ENCODE measurements at places on chromosomes 16 and 17.

GRCh38 chr17:19368229-19368628 is 5.7 kb upstream of the B9D1 start:
- DNase-seq, result no peak

DNA sequence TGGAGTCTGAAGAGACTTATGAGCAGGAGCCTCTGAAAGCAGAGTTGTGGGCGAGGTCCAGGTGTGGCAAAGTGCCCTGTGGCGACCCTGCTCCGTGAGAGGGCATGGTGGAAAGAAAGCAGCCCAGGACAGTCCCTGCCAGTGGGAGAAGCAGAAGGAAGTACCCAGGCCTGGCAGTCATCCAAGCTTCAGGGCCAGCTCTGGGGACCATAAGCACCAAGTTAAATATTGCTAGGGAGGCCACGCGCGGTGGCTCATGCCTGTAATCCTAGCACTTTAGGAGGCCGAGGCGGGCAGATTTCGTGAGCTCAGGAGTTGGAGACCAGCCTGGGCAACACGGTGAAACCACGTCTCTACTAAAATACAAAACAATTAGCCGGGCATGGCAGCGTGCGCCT is 4.9 kb upstream of the ASGR1 start:
- DNase-seq, result no peak

DNA sequence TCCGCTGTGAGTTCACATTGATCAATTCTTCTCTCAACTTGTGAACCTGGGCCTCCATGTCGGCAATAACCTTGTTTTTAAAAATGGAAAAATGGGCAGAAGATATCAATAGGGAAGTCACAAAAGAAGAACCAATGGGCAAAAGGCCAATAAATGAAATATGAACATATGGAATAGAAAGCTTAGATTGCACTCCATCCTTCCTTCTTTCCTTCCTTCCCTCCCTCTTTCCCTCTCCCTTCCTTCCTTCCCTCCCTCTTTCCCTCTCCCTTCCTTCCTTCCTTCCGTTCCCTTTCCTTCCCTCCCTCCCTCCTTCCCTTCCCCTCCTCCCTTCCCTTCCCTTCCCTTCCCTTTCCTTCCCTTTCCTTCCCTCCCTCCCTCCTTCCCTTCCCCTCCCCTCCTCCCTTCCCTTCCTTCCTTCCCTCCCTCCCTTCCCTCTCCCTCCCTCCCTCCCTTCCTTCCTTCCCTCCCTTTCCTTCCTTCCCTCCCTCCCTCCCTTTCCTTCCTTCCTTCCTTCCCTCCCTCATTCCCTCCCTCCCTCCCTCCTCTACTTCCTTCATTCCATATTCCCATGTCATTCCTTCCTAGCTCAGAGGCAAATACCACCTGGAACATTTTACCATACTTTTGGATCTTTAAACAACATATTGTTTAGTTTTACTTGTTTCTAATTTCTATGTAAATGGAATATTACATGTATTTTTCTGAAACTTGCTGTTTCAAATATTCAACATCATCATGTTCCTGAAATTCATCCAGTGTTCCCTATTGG is 290.7 kb upstream of the AXIN2 start:
- DNase-seq, result no peak

DNA sequence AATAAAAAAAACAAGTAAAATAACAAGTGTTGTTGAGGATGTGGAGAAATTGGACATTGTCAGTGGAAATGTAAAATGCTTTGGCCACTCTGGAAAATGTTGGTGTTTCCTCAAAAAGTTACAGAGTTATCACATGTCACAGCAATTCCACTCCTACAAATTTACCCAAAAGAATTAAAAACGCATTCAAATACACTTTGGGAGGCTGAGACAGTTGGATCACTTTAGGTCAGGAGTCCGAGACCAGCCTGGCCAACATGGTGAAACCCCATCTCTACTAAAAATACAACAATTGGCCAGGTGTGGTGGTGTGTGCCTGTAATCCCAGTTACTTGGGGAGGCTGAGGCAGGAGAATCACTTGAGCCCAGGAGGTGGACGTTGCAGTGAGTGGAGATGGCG is 5.6 kb downstream of the TOP3A start:
- no peak for DNase-seq

DNA sequence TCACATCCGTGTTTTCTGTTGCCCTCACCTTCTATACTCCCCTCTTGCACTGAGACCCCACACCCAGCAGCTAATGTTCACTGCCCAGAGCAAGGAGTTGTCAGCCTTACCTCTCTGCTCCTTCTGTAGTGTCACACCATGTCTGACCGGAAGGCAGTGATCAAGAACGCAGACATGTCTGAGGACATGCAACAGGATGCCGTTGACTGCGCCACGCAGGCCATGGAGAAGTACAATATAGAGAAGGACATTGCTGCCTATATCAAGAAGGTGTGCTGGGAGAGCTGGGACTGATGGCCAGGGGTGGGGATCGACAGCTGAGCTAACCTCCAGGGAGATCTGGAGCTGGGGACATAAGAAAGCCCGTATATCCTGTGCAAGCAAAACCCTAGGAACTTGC is 3.7 kb downstream of the DYNLL2 start:
- DNase-seq, result no peak

GRCh38 chr16:85395913-85396878 is 216.9 kb upstream of the GSE1 start:
- DNase-seq, result no peak

- no peak for DNase-seq
Measured at GRCh38 chr17:36485805-36486203, 677 bp upstream of the ZNHIT3 start.

DNA sequence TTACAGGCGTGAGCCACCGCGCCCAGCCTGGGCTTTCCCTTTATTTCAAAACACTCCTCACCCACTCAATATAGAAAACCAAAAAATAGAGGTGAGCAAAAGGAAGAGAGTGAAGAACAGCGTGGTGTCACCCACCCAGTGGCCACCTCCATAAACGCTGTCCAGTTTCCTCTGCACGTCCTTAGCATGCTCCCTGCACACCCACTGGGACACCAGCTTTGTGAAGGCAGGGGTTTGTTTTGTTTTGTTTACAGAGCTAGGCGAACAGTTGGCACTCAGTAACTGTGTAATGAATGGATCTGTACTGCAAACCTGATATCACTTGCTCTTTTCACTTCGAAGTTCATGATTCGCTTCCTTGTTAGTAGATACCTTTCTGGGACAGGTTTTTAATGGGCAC is 73.0 kb downstream of the PRKCB start:
- DNase-seq, result no peak

GRCh38 chr16:68289621-68290329 is 21.0 kb downstream of the SLC7A6OS start:
- no peak for DNase-seq

DNA sequence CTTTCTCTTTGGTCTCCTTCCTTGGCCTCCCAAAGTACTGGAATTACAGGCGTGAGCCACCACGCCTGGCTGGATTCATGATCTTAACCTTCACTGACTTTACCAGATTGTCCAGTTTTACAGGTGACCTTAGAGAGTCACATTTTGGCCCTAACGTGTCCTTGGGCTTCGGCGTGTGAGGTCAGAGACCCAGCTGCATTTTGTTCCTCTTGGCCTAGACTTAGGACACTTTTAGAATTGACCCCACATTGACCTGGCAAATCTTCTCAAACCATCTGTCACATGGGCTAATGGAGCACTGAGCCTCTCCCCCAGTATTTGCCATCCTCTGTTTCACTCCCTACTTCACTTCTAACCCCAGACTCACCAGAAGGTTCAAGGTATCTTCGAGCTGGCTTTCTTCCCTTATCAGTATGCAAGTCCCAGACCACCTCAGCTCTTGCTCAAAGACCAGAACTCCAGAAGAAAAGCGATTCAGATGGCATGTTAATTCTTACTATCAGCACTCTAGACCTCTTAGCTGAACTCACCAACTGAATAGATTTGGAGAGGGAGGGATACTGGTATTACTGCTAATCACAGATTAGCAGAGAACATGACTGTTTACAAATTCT is 1.7 kb upstream of the CYTH1 start:
- DNase-seq, result no peak

- no peak for DNase-seq
Measured at GRCh38 chr17:66464921-66465320, 162.5 kb downstream of the PRKCA start.

GRCh38 chr17:43360739-43361505 is 37.9 kb upstream of the ARL4D start:
- DNase-seq, result peak; percentile 98

GRCh38 chr16:53235851-53236250 is 181.1 kb downstream of the CHD9 start:
- no peak for DNase-seq

DNA sequence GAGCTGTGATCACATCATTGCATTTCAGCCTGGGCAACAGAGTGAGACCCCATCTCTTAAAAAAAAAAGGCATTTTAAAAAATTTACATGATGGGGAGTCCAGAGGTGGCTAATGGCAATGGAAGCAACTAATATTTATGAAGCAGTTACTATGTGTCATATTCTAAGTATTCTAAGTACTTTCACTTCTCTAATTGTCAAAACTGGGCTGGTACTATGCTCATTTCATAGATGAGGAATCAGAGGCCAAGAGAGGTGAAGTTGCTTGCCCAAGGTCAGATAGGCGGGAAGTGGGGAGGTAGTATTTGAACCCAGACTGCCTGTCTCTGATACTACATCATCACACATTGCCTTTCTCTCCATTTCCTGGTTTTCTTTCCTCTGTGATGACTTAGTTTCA is 50.7 kb downstream of the SLC5A11 start:
- no peak for DNase-seq

- DNase-seq, result no peak
Measured at GRCh38 chr17:9976283-9977179, 71.5 kb upstream of the RCVRN start.

DNA sequence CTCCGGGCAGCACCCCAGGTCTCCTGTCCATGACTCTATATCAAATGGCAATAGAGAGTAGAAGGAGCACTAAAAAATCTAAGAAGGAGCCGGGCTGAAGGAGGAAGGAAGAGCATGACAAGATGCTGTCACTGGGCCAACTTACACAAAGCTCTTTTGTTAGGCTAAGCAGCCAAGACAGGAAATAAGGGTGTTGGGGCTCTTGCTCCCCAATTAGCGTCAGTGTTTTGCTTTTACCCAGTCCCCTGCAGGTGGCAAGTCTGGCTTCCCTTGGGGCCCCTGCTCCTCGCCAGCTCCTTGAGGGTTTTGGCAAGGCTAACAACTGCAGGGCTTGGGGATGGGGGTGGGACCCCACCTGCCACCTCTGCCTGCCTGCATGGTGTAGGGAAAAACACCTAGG is 120.5 kb downstream of the CCT6B start:
- DNase-seq, result no peak

DNA sequence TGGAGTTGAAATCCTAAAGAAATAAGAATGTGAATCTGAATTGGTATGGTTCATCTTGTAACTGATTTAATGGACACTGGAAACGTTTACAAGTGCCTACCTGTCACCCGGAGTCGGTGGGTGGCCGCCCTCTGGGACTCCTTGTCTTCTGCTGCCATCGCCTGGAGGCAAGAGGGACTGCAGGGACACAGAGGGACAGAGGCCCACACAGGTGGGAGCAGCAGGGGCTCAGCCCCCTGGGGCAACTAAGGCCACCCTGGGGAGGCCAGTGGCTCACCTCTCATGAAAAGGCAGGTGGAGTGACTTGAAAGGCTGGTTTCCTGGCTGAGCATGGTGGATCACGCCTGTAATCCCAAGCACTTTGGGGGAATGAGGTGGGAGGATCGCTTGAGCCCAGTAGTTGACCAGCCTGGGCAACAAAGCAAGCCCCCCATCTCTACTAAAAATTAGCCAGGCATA is 23.2 kb downstream of the TMEM92 start:
- peak; percentile 38 for DNase-seq

GRCh38 chr16:57538235-57538721 is 1.9 kb upstream of the CCDC102A start:
- DNase-seq, result no peak

- no peak for DNase-seq
Measured at GRCh38 chr17:40553694-40554534, 11.4 kb downstream of the CCR7 start.

GRCh38 chr16:18782697-18783429 is 7.3 kb downstream of the RPS15A start:
- no peak for DNase-seq

DNA sequence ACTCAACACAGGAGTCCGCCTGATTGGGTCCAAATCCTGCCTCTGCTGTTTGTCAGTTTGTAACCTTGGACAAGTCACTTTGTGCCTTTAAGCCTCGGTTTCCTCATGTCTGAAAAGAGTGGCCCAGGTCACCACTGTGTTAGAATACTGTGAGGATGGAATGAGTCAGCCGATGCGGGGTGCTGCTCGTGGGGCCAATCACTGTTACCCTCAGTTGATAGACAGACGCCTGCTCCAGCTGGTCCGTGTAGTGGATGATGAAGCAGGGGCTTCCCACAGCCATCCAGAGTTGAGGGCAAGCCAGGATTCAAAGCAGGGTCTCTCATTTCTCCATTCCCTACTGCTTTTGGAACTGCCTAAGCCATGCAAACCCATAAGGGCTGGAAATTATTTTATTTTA is 5.8 kb downstream of the FBXL19 start:
- DNase-seq, result no peak
